Right hindlimb (tissue), 1 donor: ENCODE measurements at places on chromosomes 1 and 21.

DNA sequence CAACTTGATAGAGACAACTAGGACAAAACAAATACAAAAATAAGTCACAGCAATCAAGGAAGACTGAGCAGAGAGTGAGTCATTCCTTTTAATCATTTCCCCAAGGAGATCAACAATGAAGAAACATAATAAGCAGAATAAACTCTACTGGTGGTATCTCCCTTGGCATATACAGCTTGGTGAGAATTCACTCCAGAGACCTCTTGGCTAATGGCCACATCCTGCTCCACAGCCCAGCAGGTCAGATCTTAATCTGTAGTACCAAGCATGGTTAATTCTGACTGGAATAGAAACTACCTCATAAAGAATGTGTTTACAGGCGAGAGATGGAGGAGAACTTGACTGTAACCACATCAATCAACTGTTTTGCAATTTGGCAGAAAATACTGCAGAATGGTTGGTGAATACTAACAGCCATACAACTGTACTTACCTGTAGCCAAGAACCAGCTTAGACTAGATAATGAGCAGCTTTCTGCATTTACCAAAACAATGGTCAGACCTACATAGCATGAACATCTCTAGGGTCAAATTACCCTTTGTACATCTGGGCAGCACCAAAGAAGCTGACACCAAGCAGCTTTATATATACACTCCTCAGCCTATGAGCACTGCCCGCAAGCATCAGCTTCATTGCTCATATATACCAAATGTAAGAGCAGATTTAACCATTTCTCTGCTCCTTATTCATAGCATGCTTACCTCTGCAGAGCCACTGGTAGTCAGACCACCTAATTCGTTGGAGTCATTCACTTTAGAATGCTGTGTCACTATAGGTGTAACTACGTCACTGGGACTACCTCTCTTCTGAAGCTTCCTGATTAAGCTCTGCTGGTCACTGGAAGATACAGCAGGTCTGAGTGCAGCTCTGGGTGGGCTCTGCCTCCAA, 51.0 kb downstream of the KIAA0319L start:
- DNase-seq: no peak

- no peak for DNase-seq
These were observed 53.1 kb downstream of the MEGF6 start for GRCh38 chr1:3558036-3558726.

DNA sequence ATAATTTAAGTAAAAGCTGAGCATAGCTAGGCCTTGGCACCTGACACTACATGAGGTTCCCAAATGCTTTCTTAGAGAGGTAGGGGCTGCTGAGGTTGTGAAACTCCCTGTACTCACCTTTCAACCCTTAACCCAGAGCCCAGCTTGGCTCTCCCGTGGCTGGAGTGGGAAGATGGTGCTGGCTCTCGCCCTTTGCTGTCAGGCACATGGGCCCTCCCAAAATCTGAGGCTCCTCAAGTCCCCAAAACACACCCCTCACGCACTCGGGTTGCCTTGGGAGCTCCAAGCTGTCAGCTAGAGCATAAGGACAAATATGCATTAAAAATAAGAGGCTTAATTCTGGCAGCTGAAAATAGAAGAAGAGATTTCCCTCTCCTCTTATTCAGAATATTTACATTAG, 46.7 kb upstream of the PLPPR4 start:
- DNase-seq: no peak

- DNase-seq: no peak
These were observed 21.8 kb downstream of the ADARB1 start for GRCh38 chr21:45096217-45096616.

DNA sequence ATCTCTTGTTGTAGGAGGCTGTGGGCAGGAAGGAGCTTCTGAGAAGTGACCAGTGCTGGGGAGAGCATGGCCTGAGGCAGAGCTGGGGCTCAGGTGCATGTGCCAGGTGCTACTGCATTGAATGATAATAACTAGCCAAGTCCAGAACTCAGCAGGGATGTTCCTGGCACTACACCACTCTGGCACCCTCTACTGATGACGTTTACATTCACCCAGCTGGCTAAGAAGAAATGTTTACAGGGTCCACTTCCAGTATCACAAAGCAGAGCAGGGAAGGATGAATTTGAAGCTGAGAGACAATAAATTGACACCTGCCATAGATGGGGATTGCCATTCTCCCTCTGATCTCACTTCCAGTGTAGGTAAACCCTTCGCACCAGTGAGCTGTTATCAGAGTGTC, 411.8 kb downstream of the SETD4 start:
- no peak for DNase-seq

DNA sequence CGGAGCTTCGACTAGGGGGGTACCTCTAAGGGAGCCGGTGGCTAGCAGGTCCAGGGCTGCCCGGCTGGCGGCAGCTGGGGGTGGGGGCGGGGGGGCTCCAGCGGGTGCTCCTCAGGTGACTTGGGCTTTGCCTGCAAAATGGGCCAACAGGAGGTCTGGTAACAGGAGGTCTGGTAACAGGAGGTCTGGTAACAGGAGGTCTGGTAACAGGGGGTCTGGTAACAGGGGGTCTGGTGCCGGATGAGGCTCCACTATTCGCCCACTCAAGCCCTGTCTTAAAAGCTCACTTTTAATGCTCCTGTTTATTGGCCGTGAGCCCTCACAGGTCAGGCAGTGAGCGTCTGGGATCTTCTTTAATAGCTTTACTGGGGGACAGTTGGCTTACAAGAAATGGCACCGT, 40.4 kb upstream of the ACTRT2 start:
- DNase-seq: no peak

- DNase-seq: no peak
These were observed 37.3 kb upstream of the KHDRBS1 start for GRCh38 chr1:31976401-31976800.

GRCh38 chr1:218850367-218850766, 323.3 kb upstream of the LYPLAL1 start:
- DNase-seq: no peak

DNA sequence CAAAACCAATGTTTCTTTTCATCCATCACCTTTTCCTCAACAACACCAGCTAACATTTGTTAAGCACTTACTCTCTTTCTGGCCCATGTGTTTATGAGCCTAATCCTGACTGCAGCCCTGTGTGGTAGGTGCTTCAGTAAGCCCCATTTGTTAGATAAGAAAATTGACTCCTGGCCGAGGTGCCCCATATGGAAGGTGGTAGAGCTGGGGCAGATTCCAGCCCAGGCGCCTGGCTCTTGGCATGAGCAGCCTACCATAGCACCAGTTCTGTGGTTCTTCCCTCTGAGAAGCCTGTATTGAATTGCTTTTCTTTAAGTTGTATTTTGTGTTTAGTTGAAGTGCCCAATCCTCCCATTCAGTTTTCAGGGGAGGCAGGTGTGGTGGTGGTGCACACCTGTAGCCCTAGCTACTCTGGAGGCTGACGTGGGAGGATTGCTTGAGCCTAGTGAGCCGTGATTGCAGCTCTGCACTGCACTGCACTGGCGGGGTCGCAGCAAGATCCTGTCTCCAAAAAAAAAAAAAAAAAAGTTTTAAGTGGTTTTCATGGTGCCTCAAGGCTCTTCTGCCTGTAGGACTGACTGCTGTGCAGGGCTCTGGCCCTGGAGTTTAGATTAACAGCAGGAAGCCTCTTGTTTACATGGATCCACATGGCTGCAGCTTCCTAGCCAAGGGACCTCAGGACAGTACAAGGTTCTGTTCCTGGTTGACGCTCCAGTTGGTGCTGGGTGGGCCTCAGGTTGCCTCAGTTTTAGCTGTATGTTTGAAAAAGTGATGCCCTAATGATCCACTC, 125.9 kb downstream of the MRPS6 start:
- no peak for DNase-seq

- DNase-seq: no peak
These were observed 465.3 kb downstream of the RWDD3 start for GRCh38 chr1:95699149-95699953.

GRCh38 chr1:219621047-219621786, 8.3 kb upstream of the ZC3H11B start:
- no peak for DNase-seq

GRCh38 chr1:115814685-115815398, 26.1 kb downstream of the NHLH2 start:
- no peak for DNase-seq

DNA sequence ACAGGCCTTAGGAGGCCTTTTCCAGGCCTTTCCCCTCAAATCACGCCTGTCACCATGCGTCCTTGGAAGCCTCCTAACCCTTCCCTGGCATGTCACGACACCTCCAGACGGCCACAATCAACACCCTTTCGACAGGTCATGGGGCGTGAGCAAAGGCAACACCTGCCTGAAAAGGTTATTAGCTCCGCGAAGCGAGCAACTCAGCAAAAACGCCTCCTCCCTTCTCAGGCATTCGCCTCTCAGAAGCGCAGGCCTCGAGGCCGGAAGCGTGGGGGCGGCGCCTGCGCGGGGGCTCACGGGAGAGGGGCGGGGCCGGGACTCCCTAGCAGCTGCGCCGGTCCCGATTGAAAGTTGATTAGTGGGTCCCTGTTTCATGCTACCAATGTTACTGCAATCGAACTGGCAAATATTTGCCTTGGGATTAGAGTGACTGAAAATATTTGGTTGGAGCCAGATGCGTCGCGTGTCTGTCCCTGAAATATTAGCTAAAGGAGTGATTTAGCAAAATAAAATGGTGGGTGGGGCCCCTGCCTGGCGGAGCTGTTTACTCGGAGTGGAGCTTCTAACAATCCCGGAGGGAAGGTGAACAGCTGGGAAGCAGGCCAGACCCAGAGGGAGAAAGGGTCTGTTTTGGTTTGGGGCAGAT, 44.9 kb downstream of the GFI1 start:
- DNase-seq: no peak

DNA sequence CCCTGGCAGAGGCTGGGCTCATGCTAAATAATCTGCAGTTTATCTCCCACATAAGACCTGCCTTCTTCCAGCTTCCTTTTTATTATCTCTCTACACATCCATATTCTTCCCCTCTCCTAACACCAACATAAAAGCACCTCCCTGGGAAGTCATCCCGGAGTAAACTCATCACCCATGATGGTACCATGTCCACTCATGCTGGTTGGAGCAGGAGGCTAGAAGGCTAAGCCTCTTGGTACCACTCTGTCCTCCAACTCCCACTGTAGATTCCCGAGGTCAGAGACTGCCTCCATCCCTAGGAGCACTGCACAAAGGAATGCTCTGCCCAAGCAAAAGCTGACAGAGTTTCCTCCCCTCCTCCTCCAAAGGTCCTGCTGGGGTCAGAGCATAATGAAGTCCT, 4.2 kb downstream of the DENND2D start:
- DNase-seq: no peak

DNA sequence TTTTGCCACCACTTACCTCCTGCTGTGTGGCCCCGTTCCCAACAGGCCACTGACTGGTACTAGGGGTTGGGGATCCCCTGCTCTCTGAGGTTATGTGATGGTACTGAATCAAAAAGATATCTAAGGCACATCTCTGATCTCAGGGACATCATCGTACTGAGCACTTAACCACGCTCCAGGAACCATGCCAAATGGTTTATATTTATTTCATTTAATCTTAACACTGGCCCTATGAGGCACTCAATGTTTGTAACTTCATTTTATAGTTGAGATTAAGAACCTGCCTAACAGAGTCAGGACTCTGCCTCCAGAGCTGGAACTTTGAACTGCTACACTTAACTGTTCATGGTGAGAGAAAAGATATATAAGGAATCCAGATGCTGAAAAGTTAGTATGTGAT, 98.0 kb upstream of the HP1BP3 start:
- no peak for DNase-seq

- no peak for DNase-seq
These were observed 160.5 kb downstream of the LRRC7 start for GRCh38 chr1:69728206-69728605.

GRCh38 chr1:202121006-202121405, 1.7 kb upstream of the GPR37L1 start:
- no peak for DNase-seq

GRCh38 chr1:96804648-96805047, 83.1 kb downstream of the PTBP2 start:
- peak; percentile 48 for DNase-seq

GRCh38 chr1:209808059-209808581, 2.2 kb upstream of the IRF6 start:
- DNase-seq: no peak

DNA sequence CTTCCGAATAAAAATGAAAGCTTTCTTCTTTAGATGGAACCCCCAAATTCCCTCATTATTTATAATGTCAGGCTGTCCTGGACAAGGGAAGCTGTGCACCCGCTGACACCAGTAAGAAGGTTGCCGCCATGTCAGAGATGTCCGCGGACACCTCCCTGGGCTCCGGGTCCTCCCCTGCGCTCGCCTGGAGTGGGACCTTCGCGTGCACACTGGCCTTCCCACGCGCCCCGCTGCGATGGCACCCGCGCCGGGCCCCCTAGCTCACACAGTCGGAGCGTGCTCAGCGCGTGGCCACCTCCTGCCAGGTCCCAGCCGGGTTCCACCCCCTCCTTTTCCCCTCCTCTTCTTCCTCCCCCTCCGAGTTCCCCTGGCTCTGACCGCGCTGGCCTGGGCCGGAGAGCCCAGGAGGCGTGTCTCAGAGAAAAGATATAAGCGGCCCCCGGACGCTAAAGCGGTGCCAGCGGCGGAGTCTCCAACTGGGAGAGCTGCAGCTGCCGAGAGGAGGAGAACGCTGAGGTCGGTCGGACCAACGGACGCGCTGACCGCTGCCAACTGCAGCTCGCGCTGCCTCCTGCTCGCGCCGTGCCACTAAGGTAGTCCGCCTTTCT, at the start of gene G0S2:
TSS of gene G0S2 (plus strand) at position 456 of the 608 bp plus-strand sequence. CDS start 273 bp downstream, outside the sequence.
- DNase-seq: peak; percentile 81

GRCh38 chr1:48333316-48333715, 110.8 kb downstream of the SLC5A9 start:
- no peak for DNase-seq

GRCh38 chr21:41701749-41702148, 65.1 kb downstream of the RIPK4 start:
- DNase-seq: no peak

DNA sequence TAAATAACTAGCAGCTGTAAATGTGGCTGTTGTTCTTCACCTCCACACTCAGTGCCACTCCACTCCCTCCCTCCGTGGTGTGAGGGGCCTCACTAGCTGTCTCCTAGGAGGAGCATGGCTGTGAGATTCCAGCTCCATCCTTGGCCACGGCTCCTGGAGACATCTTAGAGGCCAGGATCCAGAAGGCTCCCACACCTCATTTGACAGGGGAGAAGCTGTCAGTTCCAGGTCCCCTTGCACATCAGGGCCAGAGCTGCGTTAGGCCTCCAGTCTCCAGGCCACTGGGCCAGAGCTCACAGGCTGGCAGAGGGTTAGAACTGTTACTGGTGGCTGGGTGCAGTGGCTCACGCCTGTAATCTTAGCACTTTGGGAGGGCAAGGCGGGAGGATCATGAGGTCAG, 15.0 kb downstream of the PCSK9 start:
- DNase-seq: no peak

- no peak for DNase-seq
These were observed 77.9 kb upstream of the EXO1 start for GRCh38 chr1:241770115-241770514.
